ENCODE measurements at places on chromosomes 11 and 22.

DNA sequence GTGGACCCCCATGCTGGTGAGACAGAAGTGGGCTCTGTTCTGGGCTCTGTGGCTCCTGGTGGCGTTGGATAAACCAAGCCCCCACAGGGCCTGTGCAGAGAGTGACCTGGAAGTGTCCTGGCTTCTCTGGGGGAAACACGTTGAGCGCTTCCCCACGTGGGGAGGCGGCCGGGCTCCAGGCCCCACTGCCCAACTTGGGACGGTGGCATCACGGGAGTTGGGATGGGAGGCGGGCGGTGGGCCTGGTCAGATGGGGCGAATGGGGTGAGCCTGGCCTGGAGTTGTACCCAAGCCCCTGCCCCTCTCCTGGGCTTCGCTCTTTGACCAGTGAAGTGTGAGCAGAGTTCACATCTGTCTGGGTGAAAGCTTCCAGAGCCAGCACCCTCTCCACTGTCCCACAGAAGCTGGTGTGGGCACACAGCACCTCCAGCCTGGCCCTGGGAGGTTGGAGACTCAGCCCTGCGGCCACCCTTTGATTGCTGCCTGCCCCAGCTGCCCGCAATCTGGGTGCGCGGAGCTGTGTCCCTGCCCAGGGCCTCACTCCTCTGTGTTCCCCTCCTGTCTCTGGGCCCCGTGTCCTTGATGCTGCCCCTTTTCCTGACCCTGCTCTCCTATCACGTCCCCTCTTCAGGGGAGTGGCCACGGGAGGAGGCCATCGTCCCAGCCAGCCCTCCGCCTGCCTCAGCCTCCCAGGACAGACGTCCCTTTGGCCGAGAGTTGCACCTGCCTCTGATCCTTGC is 14.2 kb downstream of the BRSK2 start:
- no peak for DNase-seq

- DNase-seq: no peak
Measured at GRCh38 chr11:77704029-77704428, 66.4 kb upstream of the CLNS1A start.

DNA sequence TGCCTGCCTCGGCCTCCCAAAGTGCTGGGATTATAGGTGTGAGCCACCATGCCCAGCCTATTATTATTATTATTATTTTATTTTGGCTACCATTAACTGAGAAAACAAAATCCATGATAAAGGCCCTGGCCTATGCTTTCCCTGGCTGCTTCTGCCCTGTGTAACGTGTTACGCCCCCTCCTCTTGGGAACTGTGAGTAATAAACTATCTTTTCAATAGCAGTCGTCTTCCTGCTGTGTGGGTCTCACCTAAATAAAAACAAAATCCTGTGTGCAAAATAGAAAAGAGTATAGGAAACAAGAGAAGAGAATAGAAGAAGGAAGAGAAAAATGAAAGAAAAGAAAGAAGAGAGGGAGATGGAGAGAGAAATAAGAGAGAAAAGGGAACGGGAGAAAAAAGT is 237.0 kb downstream of the MIAT start:
- DNase-seq: no peak

- no peak for DNase-seq
Measured at GRCh38 chr22:17443405-17444203, 74.3 kb downstream of the CECR2 start.

DNA sequence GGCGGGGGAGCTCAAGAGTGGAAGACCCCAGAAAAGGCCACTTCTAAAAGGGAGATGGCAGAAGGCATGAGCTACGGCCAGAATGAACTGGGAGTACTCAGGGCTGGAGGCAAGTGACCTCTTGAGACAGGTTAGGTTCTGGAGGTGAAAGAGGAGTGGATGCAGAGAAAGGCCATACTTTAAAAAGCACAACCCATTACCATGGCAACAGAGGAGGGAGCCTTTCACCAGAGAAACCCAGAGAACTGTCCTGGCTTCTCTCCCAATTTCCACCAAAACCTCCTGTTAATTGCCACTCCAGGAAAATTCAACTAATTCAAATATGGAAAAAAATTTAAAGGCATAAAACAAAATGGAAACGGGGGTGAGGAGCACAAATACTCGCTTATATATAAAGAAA is 15.8 kb downstream of the A4GALT start:
- DNase-seq: no peak

DNA sequence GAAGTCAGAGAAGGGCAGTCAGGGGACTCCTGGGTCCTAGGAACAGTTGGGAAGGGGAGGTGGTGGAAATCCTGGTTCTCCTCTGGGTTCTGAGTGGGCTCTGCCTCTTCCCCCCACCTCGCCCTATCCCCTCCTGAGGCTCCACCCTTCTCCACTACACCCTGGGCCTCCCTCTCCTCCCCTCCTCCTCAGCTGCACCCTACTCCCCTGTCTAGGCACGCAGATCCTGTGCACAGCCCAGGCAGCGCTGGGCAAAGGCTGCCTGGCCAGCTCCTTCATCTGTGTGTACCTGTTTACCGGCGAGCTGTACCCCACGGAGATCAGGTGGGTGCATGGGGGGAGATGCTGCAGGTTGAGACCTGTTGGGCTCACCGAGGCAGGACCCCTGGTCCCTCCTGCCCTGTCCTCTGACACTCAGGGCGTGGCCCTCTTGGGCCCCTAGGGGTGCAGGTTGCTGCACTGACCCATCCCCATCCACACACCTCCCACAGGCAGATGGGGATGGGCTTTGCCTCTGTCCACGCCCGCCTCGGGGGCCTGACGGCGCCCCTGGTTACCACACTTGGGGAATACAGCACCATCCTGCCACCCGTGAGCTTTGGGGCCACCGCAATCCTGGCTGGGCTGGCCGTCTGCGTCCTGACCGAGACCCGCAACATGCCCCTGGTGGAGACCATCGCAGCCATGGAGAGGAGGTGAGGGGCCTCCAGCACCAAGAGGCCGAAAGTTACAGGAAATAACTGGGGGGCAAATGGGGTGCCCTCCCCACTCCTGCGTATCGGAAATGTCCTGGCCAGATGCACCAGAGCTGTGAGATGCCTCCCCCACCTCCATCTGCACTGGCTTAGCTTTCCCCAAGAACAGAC is 25.3 kb upstream of the POLA2 start:
- DNase-seq: no peak

GRCh38 chr11:76567261-76567660 is 103.3 kb downstream of the LRRC32 start:
- DNase-seq: no peak

- DNase-seq: no peak
Measured at GRCh38 chr11:65482306-65482850, 16.5 kb upstream of the MALAT1 start.

GRCh38 chr11:2690596-2691354 is 9.0 kb downstream of the KCNQ1OT1 start:
- no peak for DNase-seq

Data from suppressor macrophage treated with lipopolysaccharide for 1 hour (primary cell).